Naive thymus-derived CD8-positive, alpha-beta T cell (primary cell): ENCODE measurements at places on chromosomes 1 and 21. TPM values are rescaled to one million over a fixed set of nuclear protein-coding genes. Genes with fewer than 3 reads are reported as not detected.

DNA sequence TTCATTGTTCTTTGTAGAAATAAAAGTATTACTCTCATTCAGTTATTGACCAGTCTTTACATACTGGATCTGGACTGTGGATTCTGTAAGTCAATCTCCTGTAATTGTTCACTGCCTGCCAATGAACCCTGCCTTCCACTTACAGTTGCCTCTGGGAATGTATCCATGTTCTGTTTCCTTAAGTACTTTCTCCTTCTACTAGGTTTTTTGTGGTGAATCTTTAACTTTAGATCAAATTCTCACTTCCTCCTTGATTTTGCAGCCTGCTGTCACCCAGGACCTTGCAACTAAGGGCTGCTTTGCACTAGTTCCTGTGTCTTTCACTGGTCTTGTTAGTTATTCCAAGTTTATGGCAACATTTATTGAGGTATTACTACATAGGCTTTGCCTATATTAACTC lies 28.2 kb upstream of the ANKRD13C start:
- DNase-seq, result no peak

- DNase-seq, result no peak
Measured at GRCh38 chr1:50880373-50880772, 79.7 kb downstream of the FAF1 start.

DNA sequence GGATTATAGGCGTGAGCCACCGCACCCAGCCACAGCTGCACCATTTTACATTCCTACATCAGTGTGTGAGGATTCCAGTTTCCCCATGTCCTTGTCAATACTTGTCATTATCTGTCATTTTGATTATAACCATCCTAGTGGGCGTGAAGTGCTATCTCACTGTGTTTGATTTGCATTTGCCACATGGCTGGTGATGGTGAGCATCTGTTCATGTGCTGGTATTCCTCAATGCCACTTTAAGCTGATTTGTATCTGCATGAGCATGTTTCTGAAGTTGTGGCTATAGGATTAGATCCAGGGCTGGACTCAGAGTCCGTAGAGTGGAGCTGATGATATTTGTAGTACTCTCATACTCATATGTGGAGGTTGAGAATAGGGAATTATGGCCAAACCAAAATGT lies 36.6 kb downstream of the SRRM1 start:
- DNase-seq, result no peak

DNA sequence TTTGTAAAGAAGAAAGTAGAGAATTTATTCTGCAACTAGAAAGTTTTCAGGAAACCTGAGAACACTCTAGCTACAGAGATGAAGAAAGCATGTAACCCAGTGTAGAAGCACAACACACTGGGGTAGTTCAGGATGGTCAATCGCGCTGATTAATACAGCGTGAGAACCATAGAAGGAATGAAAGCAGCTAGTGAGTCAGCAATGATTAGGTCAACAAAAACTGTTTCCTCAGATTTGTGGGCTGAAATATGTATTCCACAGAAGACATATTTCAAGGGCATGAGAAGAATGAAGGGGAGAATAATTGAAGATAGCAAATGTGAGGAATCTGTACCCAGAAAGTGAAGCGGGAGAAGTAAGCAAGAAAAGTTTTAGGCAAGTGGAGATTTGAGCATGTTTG lies 97.8 kb upstream of the ADGRL2 start:
- no peak for DNase-seq

Gene KLHDC9
- total RNA-seq, result 0.96 TPM

Gene NEK2
- total RNA-seq, result not detected
